ENCODE measurements at places on chromosomes 7 and 10.
A peak's percentile ranks its signal among the peaks of the same experiment; 100 is the strongest.

- DNase-seq: no peak
Observed at GRCh38 chr7:29306319-29306991, 111.9 kb downstream of the CHN2 start.

GRCh38 chr10:86334488-86335085 is 32.0 kb downstream of the GRID1 start:
- DNase-seq: no peak

GRCh38 chr7:157507987-157508386 is 171.2 kb downstream of the DNAJB6 start:
- no peak for DNase-seq

- DNase-seq: no peak
Observed at GRCh38 chr10:47013507-47014154, 102.4 kb downstream of the PTPN20 start.

- DNase-seq: no peak
Observed at GRCh38 chr10:122254831-122255230, 16.3 kb upstream of the BTBD16 start.

- DNase-seq: peak; percentile 98
Observed at GRCh38 chr7:44748045-44748947, at the start of gene ZMIZ2. TSS of gene ZMIZ2 (plus strand) at chr7:44748847. CDS start at chr7:44756250, 7,403 bp downstream.

DNA sequence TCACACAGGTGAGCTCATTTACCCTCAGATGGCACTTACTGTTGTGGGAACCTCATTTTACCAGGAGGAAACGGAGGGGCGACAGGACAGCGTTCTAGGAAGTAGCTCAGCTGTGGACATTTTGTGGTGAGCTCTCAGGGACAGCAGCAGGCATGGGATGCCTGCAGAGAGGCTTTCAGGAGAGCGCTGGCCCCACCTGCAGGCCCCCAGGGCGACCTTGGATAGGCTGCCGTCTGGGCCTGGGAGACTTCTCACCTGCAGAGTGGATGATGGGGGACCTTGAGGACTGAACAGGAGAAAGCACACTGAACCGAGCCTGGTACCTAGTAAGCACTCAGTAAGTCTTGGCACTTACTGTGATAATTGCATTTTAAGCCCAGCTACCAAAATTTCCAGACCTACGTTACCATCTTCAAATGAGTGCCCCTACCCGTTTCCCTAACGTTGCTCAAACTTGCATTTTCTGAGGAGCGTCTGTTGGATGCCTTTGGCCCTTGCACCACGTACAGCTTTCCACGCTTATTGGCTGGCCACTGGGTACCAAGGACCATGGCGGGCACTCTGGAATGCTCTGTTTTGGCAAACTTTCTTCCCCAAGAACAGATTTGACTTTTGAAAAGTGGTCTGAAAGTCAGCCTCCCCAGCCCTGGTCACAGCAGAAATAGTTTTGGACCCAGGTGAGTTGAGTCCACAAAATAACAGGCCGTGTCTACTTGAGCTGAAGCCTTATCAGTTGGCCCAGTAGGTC is 223.4 kb downstream of the EBF3 start:
- no peak for DNase-seq

GRCh38 chr10:71873582-71874211 is 22.6 kb upstream of the PSAP start:
- DNase-seq: peak; percentile 68

DNA sequence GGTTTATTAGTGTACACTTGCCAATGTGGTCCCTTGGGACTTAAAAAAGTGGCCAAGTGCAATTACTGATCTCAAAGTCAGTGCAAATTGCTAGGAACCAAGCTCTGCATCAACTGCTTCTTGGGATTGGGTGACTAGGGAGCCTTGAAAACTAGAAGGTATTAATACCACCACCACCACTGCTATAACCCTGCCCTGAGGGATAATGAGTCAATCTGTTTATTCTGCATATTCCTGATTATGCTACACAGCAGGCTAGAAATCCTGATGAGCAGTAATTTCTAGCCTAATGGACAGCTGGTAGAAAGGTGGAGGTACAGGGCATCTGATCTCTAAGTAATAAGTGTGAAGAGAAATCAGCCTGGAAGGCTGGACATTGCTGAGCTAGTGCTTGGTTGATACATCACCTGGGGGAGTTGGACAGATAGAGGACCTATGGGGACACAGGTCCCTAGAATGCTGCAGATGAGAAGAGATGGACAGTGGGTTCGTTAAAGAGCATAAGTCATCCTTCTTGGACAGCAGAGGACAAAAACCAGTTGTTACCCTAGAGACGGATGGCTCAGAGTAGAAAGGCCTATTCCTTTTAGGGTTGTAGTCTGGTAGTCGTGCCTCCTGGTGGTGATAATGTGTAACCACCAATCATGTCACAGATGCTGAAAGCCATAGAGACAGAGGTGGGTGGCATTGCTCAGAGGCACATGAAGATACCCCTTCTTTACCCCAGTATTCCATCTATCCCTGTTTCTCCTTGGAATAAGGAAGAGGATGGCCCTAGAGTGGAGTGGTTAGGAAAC is 554.8 kb downstream of the SORCS1 start:
- DNase-seq: no peak

DNA sequence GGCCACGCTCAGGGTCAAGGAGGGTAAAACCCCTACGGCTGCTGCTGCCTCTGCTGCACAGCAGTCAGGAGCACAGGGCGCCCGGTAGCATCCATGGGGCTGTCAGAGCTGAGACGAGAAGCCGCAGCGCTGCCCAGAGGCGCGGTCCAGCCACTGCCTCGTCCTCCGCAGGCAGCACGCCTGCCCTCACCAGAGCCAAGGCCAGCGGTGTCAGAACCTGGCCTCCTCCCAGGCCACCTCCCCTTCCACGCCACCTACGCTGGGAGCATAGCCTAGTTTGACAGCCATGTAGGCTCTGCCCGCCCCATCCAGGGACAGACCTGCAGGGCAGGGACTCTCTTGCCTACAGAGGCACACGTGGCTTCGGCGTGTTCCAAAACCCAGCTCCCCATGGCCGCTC is 16.2 kb downstream of the INTS1 start:
- no peak for DNase-seq

GRCh38 chr10:113385021-113385999 is 167.5 kb upstream of the HABP2 start:
- DNase-seq: peak; percentile 84

DNA sequence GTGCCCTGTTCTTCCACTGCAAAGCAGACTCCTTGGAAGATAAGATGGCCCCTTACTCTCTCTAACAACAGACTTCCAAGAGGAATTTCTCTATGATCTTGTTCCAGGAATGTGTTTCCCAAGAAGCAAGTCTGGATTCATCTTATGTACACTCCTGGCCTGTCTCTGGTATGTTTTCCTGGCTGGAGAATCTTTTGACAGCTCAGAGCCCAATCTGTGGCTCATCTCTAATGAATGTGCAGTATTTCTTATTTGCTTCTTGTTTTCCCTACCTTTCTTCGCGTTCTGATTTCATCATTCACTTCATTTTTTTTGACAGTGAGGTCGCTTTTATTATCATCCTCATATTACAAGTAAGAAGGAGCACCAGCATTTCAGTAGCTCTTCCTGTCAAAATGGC is 53.0 kb upstream of the PITRM1 start:
- DNase-seq: no peak

GRCh38 chr7:50713123-50713965 is 69.4 kb downstream of the GRB10 start:
- no peak for DNase-seq

GRCh38 chr7:99125505-99125865 is 18.4 kb downstream of the SMURF1 start:
- DNase-seq: no peak

- DNase-seq: no peak
Observed at GRCh38 chr7:137245186-137245585, 98.3 kb downstream of the PTN start.

Measured in suppressor macrophage treated with lipopolysaccharide for 4 hours (primary cell).